ENCODE measurements at places on chromosomes 6 and 20. TPM values are rescaled to one million over a fixed set of nuclear protein-coding genes. Genes with fewer than 3 reads are reported as not detected.

- no peak overlapping the region for H3K27ac ChIP-seq
- peaks cover 2% of the 10 kb centered on the region for H3K27me3 ChIP-seq
- H3K4me3 ChIP-seq = no peak overlapping the region
- no peaks in the 10 kb centered on the region for H3K36me3 ChIP-seq
- no peaks in the 10 kb centered on the region for H3K4me1 ChIP-seq
Observed at GRCh38 chr6:153539602-153540001, 408.5 kb upstream of the RGS17 start.

Gene FLRT3
- total RNA-seq = 0.40 TPM

GRCh38 chr6:88982720-88983119 lies 19.3 kb upstream of the RNGTT start:
- peaks cover 26% of the 10 kb centered on the region for H3K27me3 ChIP-seq
- no peaks in the 10 kb centered on the region for H3K4me1 ChIP-seq

- H3K4me3 ChIP-seq = no peak overlapping the region
- H3K27ac ChIP-seq = peak overlapping the region; percentile 63
- H3K36me3 ChIP-seq = peaks cover 1% of the 10 kb centered on the region
- H3K27me3 ChIP-seq = no peaks in the 10 kb centered on the region
- H3K4me1 ChIP-seq = peaks cover 17% of the 10 kb centered on the region
- DNase-seq = no peak
Observed at GRCh38 chr6:138555421-138555988, 56.2 kb upstream of the NHSL1 start.

DNA sequence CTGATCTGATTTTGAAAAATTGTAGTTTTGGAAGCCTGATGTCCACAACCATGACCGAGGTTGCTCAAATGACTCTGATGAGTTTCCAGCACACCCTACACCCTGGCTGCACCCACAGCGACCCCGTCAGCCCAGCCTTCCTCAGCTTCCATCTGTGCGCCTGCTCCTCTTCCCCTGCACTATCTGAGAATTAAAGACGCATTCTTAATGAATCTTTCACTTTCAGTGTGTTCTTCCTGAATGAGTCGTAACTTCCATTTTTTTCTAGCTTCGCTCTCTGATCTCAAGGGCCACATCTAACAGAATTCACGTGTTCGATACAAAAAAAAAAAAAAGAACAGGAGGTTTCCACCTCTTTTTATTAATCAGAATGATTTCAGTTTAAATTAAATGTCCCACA lies 21.3 kb upstream of the RREB1 start:
- DNase-seq = no peak
- H3K27me3 ChIP-seq = no peaks in the 10 kb centered on the region
- peak overlapping the region; percentile 50 for H3K27ac ChIP-seq
- peaks cover 22% of the 10 kb centered on the region for H3K4me1 ChIP-seq
- peak overlapping the region; percentile 73 for H3K4me3 ChIP-seq

DNA sequence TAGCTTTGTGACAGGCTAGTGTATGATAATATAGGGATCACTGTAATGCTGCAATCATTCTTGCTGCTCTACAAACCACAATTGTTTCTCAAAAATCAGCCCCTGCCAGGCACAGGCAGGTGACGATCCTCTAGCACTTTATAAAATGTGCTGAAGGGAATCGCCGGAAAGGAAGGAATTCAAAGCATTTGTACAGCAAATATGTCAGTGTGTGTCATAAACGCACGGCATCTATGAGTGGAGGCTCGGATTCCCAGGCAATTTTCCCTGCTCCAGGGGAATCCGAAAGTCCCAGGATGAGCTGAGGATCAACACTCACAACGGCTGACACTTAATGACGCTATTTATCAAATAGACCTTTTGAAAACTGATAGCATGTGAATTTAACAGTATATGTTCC lies 1.4 kb downstream of the PHACTR1 start:
- H3K4me1 ChIP-seq = peaks cover 12% of the 10 kb centered on the region
- H3K36me3 ChIP-seq = no peaks in the 10 kb centered on the region
- H3K27me3 ChIP-seq = no peaks in the 10 kb centered on the region
- peak overlapping the region; percentile 19 for H3K4me3 ChIP-seq
- DNase-seq = no peak

DNA sequence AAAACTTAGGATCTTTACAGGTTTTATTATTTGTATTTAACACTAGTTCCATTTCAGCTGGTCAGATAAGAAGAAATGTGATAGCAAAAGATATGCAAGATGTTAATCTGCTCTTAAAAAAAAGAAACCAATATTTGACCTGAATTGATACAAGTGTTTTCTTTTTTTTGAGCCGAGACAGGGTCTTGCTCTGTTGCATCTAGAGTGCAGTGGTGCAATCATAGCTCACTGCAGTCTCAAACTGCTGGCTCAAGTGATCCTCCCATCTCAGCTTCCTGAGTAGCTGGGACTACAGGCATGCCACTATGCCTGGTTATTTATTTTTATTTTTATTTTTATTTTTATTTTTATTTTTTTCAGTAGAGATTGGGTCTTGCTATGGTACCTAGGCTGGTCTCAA lies 133.0 kb downstream of the GMPR start:
- DNase-seq = no peak
- H3K27me3 ChIP-seq = no peaks in the 10 kb centered on the region
- H3K27ac ChIP-seq = no peak overlapping the region
- H3K4me3 ChIP-seq = no peak overlapping the region
- H3K4me1 ChIP-seq = peaks cover 14% of the 10 kb centered on the region

- no peaks in the 10 kb centered on the region for H3K36me3 ChIP-seq
- no peak overlapping the region for H3K4me3 ChIP-seq
- H3K27ac ChIP-seq = no peak overlapping the region
Observed at GRCh38 chr20:50506270-50506579, 4.0 kb upstream of the PTPN1 start.

DNA sequence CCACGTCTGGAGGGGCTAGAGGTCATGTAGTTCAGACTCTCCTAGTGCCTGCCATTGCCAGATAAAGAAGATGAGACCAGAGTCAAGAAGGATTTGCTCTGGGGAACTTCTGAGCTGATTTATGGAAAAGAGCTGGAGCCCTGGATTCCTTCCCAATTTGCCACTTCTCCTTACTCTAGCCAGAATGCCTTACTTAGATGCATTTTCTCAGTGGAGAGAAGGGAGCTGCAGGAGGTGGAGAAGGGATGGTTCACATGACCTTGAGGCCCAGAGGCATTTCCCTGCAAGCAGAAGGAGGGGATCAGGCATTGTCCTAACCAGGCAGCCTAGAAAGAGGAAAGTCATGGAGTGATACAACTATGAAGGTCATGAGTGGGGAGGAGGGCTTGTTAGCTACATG lies 122.2 kb downstream of the UNC5CL start:
- H3K4me1 ChIP-seq = no peaks in the 10 kb centered on the region
- H3K27me3 ChIP-seq = peaks cover 14% of the 10 kb centered on the region
- H3K27ac ChIP-seq = no peak overlapping the region
- no peak overlapping the region for H3K4me3 ChIP-seq

- no peak overlapping the region for H3K4me3 ChIP-seq
- no peak overlapping the region for H3K27ac ChIP-seq
- no peaks in the 10 kb centered on the region for H3K27me3 ChIP-seq
- no peaks in the 10 kb centered on the region for H3K36me3 ChIP-seq
- DNase-seq = no peak
Observed at GRCh38 chr6:160831739-160832138, 129.7 kb downstream of the PLG start.

Gene HLA-DRB1
- not detected for total RNA-seq

Gene PROKR2
- not detected for total RNA-seq

Gene ARMC12
- total RNA-seq = 1.3 TPM

Gene MARCKS
- 868 TPM for total RNA-seq

DNA sequence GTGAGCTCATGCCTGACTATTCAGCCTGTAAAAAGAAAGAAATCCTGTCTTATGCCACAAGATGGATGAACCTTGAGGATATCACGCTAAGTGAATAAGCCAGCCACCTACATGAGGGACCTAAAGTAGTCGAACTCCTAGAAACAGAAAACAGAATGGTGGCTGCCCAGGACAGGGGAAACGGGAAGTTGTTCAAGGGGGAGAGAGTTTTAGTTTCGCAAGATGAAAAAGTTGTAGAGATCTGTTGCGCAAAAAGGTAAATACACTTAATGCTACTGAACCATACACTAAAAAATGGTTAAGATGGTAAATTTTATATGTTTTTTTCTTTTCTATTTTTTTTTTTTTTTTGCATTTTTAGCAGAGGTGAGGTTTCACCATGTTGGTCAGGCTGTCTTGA lies 74.1 kb upstream of the RALY start:
- no peak overlapping the region for H3K27ac ChIP-seq
- DNase-seq = no peak
- H3K36me3 ChIP-seq = no peaks in the 10 kb centered on the region
- no peaks in the 10 kb centered on the region for H3K4me1 ChIP-seq

DNA sequence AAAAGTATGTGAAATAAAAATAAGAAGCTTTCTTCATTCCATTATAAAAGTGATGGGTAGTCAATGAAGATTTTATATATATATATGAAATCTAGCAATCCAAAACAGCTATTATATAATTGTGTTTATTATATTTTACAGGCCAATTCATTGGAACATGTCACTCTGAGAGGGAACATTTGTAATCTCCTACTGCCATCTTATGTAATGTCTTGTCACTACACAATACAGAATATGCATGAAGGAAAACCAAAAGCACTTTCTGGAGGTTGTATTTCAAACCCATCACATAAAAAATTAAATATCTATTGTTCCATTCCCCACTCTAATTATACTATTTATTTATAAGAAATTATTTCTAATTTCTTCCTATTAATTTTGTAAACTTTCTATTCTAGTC lies 31.5 kb upstream of the IRAK1BP1 start:
- no peaks in the 10 kb centered on the region for H3K36me3 ChIP-seq
- DNase-seq = no peak
- H3K27ac ChIP-seq = no peak overlapping the region
- no peaks in the 10 kb centered on the region for H3K4me1 ChIP-seq

DNA sequence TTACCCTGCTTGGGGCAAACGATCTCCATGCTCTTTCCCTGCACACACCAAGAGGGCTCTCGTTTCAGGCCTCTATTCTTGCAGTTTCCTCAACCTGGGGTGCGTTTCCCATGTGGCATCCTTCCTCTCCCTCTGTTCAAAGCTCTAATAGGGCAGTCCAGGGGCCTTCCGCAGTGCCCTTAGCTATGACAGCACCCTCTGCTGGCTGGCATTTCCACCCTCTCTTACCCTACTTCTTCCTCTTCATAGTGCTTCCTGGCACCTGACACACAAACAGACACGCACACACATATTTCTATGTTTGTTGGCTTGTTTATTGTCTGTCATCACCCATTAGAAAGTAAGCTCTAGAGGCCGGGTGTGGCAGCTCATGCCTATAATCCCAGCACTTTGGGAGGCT lies 294.0 kb downstream of the CLIC5 start:
- no peaks in the 10 kb centered on the region for H3K36me3 ChIP-seq
- H3K4me3 ChIP-seq = no peak overlapping the region
- H3K4me1 ChIP-seq = peaks cover 13% of the 10 kb centered on the region

DNA sequence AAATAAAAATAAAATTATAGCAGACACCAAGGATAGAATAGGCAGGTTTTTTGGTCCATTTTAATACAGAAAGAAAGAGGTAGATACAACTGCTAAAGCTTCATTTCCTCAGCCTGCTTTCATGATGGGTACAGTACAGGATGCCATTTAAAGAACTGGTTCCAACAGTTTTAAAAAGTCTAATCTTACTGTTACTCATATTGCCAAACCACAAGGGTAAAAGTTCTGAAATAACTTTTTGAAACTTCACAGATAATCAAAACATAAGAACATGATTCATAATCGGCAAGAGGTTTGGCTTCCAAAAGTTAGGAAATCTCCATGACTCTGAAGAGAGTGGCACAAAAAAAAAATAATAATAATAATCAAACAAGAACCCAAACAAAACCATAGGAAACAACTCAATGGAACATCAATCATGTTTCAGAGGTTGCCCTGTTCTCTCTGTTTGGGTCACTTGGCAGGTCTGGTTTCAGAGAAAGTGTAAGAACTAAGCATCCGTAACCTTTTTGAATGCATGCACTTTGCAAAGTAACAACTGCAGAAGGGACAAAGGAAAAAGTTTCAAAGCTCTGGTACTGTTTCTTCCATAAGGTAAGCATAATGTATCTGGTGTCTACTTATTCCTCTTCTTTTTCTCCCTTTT lies 79.7 kb downstream of the SMLR1 start:
- H3K27me3 ChIP-seq = no peaks in the 10 kb centered on the region
- no peak for DNase-seq
- peaks cover 23% of the 10 kb centered on the region for H3K4me1 ChIP-seq
- peaks cover 6% of the 10 kb centered on the region for H3K36me3 ChIP-seq

GRCh38 chr6:149320796-149321195 lies 3.3 kb downstream of the TAB2 start:
- peaks cover 67% of the 10 kb centered on the region for H3K4me1 ChIP-seq
- H3K4me3 ChIP-seq = no peak overlapping the region
- H3K27me3 ChIP-seq = no peaks in the 10 kb centered on the region
- no peak for DNase-seq

DNA sequence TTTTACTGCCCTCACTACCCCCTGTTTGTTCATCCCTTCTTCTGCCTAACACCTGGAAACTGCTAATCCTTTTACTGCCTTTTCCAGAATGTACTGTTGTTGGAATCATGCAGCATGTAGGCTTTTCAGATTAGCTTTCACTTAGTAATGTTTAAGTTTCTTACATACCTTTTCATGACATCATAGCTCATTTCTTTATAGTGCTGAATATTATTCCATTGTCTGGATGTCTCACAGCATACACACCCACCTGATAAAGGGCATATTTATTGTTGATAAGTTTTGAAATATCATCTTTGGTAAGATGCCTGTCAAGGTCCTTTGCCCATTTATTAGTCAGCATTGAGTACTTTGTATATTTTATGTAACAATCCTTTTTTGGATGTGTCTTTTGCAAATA lies 588.2 kb upstream of the NRSN1 start:
- no peak overlapping the region for H3K4me3 ChIP-seq
- H3K27me3 ChIP-seq = no peaks in the 10 kb centered on the region
- H3K27ac ChIP-seq = no peak overlapping the region
- no peaks in the 10 kb centered on the region for H3K36me3 ChIP-seq
- no peak for DNase-seq

- peaks cover 12% of the 10 kb centered on the region for H3K27me3 ChIP-seq
- H3K4me1 ChIP-seq = no peaks in the 10 kb centered on the region
- DNase-seq = no peak
Observed at GRCh38 chr20:3071610-3072529, at the start of gene OXT. Gene OXT, plus strand, starts transcription at chr20:3071620. Its CDS starts 36 bp downstream, at chr20:3071656.

DNA sequence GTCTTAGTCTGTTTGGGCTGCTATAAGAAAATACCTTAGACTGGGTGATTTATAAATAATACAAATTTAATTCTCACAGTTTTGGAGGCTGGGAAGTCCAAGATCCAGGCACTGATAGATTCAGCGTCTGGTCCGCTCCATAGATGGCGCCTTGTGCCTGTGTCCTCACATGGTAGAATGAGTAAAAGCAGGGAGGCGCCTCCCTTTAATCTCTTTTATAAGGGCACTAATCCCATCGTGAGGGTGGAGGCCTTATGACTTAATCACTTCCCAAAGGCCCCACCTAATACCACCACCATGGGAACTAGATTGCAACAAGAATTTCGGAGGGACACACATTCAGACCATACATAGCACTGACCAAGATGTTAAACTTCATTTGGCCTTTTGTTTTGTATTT lies 91.2 kb upstream of the TMEM181 start:
- peaks cover 45% of the 10 kb centered on the region for H3K36me3 ChIP-seq
- no peak overlapping the region for H3K27ac ChIP-seq
- no peak for DNase-seq
- no peak overlapping the region for H3K4me3 ChIP-seq
- no peaks in the 10 kb centered on the region for H3K4me1 ChIP-seq

Measured in osteocyte (in vitro differentiated cells).